Omental fat pad (tissue), 4 donors: ENCODE measurements at places on chromosomes 6 and 20. TPM values are rescaled to one million over a fixed set of nuclear protein-coding genes. Genes with fewer than 3 reads are reported as not detected.

Gene CASS4
- 10.6 TPM for total RNA-seq

Gene CALHM6
- 9.5 TPM for total RNA-seq

DNA sequence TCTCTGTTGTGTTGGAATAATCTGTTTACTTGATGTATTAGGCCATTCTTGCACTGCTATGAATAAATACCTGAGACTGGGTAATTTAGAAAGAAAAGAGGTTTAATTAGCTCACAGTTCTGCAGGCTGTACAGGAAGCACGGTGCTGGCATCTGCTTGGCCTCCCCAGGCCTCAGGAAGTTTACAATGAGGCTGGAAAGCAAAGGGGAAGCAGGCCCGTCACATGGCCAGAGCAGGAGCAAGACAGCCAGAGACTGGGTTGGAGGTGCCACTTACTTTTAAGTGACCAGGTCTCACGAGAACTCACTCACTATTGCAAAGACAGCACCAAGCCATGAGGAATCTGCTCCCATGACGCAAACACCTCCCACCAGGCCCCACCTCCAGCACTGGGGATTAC is 50.6 kb upstream of the FUCA2 start:
- no peak for DNase-seq

GRCh38 chr6:125307964-125308615 is 6.3 kb upstream of the HDDC2 start:
- no peak for DNase-seq

GRCh38 chr6:14440940-14441781 is 323.6 kb downstream of the CD83 start:
- DNase-seq = no peak

GRCh38 chr20:11338496-11339306 is 579.0 kb upstream of the BTBD3 start:
- no peak for DNase-seq

DNA sequence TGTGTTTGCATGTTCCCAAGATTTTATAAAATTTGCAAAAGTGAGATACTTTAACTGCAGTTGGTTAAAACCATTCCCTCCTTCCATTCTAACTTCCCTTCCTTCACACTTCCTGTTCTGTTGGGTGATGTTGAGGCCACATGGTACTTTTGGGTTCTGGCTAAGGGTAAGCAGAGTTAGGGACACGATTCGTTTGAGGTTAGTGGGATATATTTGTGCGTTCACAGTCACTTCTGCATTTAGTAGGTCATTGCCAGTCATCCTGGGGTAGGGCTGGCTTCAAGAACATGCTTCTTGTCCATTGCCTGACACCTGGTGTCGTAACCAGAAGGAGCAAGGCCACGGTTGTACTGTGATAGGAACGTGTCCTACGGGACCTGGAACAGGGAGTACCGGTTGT is 340.1 kb downstream of the ZFAND3 start:
- DNase-seq = no peak

DNA sequence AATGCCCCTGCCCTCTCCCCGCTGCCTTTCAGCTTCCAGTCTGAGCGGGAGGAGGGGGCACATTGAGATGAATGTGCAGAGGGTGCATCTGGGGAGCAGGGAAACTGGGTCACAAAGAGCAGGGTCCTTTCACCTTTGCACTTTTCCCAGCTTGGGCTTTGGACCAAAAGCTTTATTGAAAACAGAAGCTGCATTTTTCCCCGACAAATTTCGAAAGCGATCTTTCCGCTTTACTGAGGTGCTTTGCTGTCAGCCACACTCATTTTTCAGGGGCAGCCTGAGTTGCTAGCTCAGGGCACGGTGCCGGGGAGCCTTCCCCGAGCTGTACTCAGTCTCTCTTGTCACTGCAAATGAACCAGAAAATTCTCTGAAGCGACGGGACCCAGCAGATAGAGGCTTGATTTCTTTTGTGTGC is 283.7 kb upstream of the SOX4 start:
- no peak for DNase-seq

DNA sequence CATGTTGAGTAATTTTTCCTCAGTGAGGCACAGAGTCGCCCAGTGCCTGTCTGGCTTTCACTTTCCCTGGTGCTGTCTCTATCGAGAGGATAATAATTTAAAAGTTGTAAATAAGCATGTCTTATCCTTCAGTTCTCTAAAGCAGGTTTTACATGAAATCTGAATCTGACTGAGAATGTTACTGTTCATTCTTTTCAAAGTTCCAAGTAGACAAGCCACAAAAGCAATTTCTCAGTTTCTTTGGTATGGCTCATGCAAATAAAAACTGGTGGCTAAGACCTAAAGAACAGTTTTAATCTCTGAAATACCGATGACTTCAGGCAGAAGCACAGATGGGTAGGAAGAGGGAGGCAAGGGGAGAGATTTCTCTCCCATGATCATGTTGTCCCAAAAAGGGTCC is 87.6 kb upstream of the GCM1 start:
- no peak for DNase-seq

- DNase-seq = no peak
These were observed 33.5 kb downstream of the DACT2 start for GRCh38 chr6:168286116-168286515.

- DNase-seq = no peak
These were observed 301 bp downstream of the PPP1R3D start for GRCh38 chr20:59939879-59940128.

DNA sequence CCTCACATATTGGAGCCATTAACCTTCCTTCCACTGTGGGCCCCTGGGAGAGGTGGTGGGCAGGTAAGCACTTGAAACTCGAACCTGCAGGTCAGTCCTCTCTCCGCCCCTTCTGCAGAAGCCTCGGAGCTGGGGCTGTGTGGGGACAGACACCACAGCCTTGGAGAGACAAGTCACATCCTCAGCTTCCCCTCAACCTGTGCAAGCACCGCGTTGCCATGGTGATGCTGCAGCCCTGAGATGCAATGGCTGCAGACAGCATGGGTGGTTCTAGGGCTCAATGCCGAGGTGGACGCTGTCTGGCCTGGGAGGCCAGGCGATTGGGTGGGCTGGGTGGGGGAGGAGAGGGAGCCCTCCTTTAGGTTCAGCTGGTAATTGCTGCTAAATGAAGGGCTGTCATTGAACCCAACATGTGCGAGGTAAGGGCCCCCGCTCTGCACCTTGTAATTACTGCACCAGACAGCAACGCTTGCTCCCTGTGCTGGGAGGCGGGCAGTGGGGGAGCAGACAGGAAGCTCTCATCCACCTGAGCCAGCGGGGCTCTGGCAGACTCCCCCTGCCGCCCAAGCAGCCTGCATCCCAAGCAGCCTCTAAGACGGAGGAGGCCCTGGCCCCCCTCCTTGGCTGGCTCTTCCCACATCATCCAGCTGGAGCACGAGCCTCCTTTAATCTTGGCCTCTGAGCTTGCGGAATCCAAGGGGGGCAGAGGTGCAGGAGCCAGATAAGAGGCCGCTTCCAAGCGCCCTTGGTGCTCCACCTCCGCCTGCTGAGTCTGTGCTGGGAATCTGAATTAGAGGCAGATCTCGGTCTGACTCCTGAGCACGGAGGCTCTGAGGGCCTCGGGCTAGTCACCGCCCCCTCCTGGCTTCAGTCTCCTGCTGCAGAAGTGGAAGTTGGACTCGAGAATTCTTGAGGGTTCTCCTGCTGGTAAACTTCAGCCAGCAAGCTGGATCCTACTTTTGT is 39.8 kb upstream of the CDH22 start:
- no peak for DNase-seq
